ENCODE measurements at places on chromosomes 4 and X.

DNA sequence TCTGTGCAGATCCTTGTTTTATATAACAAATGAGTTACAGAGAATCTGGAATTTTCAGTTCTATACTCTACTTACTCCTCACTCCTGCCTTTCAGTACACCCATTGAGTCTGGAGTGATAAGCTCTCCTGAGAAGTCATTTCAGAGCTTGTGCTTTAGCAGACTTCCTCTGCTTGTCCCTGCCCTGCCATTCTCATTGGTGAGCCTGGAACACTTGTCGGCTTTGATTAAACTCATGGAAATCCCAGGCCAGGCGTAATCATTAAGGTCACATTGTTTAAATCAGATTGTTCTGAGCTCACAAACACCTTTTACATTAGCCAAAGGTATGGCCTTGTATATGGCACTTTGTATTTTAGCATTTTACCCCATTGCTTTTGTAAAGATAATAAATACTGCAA lies 102.7 kb downstream of the CNKSR2 start:
- DNase-seq, result no peak

DNA sequence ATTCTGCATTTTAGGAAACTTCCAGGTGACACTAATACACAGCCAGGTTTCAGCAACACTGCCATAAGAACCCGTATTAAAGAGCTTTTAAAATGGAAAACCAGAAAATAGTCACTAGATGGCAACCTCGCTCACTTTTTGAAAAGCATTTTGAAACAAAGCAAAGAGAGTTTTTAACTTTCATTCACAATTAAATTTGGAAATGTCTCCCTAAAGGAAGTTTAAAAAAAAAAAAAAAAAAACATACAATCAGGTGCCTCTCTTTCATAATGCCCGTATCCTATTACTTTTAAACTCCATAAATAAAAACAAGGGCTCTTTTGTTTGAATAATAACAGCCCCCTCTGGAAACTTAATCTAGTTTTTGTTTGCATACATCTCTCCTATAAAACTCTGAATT lies 20.3 kb downstream of the MEPE start:
- DNase-seq, result no peak

GRCh38 chr4:158018221-158018830 lies 154.5 kb downstream of the GASK1B start:
- DNase-seq, result no peak

DNA sequence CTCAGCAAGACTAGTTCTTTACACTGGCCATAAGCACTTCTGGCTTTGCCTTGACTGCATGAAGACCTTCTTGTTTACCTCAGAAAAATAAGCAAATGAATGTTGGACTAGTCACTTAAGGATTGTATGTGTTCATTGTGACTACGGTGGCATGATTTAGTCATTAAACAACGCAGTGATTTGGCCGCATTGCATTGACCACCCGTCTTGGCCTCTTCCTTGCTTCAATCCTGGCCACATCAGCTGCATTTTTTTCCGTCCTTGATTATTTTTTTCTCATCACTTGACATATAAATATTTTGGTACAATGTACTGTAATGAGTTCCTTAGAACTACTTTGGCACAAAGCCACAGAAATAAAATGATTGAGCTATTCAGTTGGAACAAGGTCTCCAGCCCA lies 656.2 kb downstream of the RAB28 start:
- DNase-seq, result no peak
